ENCODE measurements at places on chromosomes 11 and 22.

GRCh38 chr11:73384125-73384441 is 7.9 kb downstream of the RELT start:
- no peak for DNase-seq

DNA sequence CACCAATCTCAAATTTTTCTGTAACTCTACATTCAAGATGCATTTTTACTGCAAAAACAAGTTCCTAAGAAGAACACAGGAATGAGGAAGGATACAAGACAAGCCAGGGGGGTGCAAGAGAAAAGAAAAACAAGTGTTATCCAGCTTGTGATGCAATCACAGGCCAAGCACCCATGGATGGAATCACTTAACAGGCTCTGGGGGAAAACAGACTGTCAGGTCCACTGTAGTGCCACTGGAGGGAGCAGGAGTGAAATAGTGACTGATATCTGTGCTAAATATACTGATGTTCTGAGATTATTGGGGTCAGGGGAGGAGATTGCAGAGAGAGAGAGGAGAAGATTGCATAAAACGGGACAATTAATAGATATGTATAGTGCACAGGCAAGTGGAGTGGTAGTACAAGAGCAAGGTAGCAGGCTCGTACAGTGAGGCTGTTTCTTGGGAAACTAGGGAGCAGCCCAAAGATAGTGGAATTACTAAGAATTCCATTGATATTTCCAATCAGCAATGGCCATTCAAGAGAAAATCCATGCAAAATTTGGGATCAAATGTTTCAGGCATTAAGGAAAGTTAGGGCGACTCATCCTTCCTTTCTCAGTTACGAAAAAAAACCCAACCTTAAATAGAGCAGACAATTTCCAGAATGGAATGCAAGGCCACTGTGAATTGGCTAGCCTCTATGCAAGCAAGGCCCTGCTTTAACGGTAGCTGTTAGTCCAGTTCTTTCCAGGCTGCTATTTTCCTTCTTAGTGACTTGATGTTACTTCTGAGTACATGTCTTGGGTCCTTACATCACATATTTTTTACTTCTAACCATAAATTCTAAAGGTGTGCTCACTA is 52.2 kb upstream of the CEP126 start:
- no peak for DNase-seq

DNA sequence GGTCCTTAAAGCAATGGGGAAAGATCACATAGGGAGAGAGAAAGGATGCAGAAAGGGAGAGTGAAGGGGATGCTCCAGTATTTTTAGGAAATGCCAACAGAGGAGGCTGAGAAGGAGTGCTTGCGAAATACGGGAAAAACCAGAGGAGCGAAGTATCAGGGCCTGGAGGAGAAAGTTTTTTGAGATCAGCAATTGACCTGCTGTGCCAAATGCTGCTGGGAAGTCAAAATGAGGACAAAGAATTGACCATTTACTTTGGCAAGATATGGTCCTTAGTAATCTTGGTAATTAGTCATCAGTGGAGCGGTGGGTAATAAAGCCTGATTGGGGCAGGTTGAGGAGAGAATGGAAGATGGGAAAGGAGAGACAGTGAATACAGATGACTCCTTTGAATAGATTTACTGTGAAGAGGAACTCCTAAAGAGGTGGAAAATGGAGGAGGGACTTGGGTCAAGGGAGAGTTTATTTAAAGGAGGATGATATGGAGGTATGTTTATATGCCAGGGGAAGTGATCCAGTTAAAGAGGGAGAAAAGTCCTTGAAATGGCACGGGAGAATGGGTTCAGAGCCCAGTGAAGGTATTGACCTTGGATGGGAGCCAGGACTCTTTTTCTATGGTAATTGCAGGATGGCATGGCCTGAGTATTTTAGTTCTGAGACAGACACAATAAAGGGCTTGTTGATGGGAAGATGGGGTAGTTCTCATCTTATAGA is 111.5 kb downstream of the PKNOX2 start:
- DNase-seq = no peak

DNA sequence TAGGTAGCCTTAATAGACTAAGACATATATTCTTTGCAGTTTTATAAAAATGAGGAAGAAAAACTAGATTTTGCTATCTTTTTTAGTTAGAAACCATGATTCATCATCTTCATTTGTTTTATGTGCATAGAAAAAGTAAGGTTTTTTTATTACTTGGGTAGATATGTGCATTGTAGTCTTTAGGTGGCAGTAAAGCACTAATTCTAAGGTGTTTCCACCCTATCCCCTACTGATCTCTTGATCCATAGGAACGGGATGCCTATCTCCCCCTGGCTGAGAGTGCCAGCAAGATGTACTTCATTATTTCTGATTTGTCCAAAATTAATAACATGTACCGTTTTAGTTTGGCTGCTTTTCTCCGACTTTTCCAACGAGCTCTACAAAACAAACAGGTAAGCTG is 148.1 kb downstream of the DYNC2H1 start:
- DNase-seq = no peak

GRCh38 chr22:37740455-37741311 is 43.8 kb downstream of the TRIOBP start:
- no peak for DNase-seq

DNA sequence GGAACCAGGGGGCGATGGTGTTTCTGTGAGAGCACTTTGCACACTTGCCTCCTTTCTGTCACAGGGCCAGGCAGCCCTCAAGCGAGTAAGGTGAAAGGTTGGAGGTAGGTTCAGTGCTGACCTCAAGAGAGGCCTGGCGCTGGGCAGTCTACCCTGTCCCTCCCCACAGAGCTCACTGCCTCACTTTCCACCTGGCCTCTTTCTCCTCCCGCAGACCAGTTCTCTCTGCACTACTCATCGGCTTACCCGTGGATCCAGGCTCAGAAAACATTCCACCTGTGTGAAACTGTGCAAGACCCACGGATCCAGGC is 16.8 kb downstream of the APOL5 start:
- DNase-seq = no peak

DNA sequence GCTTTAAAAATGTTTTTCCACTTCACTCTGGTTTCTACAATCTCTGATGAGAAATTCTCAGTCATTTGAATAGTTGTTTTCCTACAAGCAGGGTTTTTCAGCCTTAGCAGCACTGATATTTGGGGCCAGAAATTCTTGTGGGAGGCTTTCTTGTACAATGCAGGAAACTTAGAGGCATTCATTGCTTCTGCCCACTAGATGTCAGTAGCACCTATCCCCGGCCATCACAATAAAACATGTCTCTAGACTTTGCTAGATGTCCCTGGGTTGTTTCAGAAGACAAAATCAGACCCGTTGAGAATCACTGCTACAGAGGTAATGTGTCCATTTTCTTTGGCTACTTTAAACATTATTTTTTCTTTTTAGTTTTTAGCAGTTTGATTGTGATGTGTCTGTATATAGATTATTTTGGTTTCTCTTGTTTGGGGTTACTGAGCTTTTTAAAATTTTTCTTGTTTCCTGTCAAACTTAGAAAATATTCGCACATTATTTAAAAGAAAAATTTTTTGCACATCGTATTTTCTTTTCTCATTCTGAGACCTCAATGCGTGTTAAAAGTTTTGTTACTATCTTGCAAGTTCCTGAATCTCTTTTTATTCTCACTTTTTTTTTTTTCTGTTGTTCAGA is 60.8 kb upstream of the CCDC179 start:
- no peak for DNase-seq

DNA sequence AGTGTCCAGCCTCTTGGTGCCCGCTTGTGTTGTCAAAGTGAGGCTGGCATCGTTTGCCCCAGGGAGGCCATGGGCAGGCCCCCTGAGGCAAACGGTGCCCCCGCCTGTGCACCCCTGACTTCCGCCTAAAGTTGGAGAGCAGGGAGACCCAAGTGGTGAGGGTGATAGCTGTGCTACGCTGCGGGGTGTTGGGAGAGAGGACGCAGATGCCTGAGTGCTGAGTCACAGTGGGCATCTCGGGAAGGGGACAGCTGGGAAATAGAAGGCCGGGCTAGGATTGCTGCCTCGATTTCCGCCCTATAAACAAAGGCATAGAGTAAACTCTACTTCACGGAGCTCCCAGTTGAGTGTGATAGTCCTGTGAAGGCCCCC is 5.8 kb downstream of the GRIK4 start:
- no peak for DNase-seq

- DNase-seq = peak; percentile 50
These were observed 43.2 kb upstream of the VPREB1 start for GRCh38 chr22:22201185-22201929.

DNA sequence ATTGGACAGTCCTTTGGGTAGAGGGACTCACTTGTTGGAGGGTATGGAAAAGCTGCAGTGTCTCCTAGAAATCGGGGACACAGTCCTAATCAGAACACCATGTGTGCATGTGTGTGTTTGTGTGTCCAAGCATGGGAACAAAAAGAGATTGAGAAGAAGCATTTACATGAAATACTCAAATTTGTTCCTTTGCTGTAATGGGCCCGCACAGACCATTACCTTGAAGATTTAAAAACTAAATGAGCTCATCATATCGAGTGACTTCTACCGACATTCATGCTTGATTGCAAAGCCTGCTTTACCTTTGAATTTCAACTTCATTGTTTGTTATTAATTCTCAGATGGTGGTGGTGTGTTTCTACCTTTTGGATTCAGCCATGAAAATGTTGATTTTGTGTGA is 106.9 kb downstream of the ZBTB16 start:
- DNase-seq = no peak

DNA sequence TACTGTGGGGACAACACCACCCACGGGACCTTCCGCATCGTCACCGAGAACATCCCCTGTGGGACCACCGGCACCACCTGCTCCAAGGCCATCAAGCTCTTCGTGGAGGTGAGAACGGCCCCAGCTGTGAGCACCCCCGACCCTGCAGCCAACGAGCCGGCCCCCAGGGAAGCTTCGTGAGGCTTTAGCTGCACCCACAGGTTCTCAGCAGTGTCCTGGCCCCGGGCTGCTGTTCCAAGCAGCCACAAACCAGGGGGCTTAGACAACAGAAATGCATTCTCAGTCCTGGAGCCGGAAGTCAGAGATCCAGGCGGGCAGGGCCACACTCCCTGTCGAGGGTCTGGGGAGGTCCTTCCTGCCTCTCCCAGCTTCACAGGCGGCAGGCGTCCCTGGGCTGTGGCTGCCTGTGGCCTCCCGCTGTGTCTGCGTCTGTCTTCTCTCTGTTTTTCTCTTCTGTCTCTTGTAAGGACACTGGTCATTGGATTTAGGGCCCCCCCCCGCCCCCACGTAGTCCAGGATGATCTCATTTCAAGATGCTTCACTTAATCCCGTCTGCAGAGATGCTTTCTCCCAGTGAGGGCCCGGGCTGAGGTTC is 12.5 kb downstream of the MUC5B start:
- no peak for DNase-seq
